Tibial nerve (tissue), 4 donors: ENCODE measurements at places on chromosomes 1 and 21.

DNA sequence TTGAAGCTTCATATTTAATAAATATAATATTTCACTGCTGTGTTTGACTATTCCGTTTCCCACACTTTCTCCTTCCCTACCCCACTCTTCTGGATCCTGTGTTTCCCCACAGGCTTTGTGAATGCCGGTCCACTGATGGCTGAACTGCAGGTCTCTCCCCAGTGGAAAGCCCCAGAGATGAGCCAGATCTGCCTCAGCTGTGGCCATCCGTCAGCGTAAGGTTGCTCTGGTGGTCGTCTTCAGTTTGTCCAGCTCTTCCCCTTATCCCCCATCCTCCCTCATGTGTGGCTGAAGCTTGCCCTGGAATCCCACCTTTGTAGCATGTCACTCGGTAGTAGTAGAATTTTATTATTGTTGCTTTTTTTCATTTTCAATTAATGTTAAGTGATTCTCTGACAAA, 11.4 kb downstream of the SMAP2 start:
- no peak for DNase-seq

DNA sequence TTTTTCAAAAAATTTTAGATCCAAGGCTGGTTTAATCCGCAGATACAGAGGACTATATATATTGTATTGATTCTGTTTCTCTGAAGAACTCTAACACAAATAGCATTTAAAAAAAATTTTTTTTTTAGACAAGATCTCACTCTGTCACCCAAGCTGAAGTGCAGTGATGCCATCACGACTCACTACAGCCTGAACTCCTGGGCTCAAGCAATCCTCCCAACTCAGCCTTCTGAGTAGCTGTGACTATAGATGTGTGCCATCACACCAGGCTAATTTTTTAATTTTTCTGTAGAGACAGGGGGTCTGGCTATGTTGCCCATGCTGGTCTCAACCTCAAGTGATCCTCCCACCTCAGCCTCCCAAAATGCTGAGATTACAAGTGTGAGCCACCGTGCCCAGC, 3.0 kb downstream of the ANKRD45 start:
- DNase-seq: no peak

GRCh38 chr1:73839922-73840321, 358.1 kb downstream of the LRRIQ3 start:
- no peak for DNase-seq

GRCh38 chr1:159068886-159069285, 7.7 kb downstream of the AIM2 start:
- no peak for DNase-seq

DNA sequence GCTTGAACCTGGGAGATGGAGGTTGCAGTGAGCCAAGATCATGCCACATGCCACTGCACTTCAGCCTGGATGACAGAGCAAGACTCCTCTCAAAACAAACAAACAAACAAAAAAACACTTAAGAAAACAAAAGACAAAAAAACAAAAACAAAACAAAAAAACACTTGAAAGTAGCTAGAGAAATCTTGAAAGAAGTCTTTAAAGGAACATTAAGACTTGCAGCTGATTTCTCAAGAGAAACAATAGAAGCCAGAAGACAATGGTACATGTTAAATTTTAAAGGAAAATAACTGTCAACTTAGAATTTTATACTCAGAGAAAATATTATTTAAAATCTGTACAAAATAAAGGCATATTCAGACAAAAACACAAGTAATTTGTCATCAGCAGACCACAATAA, 71.3 kb downstream of the HLX start:
- DNase-seq: no peak

DNA sequence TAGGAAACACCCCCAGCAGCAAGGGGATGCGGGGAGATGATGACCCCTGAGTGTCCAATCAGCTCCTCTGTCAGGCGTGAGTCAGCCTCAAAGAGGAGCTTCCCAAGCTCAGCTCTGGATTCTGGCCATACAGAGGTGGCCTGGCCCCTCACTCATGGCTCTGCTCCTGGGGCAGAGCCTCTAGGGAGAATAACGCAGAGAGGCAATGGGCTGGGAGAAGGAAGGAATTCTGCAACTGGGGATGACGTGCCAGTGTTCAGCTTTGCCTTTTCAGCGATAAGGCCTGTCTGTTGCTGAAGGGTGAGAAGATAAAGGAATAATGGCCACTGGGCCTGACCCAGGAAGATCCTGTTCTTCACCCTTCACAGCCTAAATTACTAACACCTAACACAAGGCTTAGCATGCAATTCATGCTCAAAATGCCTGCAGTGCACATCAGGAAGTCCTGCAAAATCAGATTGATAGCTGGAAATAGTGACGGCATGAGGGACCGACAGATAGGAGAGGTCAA, 92.2 kb downstream of the TBX19 start:
- no peak for DNase-seq
